ENCODE measurements at places on chromosomes 2 and 18.
A peak's percentile ranks its signal among the peaks of the same experiment; 100 is the strongest.

DNA sequence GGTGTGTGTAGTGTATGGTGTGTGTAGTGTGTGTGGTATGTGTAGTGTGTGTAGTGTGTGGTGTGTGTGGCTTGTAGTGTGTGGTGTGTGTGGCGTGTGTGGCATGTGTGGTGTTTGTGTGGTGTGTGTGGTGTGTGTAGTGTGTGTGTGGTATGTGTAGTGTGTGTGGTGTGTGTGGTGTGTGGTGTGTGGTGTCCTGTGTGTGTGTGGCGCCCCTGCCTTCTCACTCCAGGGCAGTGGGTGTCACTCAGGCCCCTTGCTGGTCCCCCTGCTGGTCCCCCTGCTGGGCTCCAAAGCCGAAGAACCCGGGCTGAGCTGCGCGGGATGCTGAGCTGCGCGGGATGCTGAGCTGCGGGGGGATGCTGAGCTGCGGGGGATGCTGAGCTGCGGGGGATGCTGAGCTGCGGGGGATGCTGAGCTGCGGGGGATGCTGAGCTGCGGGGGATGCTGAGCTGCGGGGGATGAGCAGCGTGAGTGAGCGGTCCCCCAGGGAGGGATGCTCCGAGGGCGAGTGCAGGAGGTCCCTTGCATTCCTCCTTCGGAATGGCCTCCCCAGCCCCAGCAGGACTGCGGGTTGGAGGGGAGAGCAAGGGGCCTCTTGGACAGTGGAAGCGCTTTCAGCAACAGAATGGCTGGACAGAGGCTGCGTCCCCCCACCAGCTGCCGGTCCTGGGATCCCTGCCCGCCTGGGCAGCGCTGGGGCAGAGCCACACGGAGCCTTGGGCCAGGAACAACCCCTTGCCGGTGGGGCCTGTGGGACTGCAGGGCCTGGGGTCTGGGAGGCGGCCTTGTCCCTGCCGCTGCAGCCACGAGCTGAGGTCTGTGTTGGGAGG is 3.4 kb upstream of the RTP5 start:
- no peak for DNase-seq

DNA sequence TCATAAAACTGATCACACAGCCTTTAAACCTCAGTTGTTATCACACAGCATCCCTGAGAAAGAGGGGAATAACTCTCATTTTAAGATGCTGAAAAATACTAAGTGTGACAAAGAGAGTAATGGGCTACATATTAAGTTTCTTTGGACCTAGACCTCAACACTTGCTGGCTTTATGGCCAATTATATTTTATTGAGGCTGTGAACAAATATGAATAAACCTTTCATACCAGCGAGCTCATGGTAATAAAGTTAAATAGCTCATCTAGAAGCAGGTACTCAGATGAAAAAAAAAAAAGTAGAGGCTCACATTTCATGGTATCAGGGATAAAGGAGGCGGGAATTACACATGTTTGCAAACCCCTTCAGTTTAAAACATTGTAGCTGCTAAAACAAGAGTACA is 75.7 kb downstream of the DOCK10 start:
- no peak for DNase-seq

GRCh38 chr2:174965992-174966744 is 39.0 kb downstream of the CHN1 start:
- DNase-seq: no peak

DNA sequence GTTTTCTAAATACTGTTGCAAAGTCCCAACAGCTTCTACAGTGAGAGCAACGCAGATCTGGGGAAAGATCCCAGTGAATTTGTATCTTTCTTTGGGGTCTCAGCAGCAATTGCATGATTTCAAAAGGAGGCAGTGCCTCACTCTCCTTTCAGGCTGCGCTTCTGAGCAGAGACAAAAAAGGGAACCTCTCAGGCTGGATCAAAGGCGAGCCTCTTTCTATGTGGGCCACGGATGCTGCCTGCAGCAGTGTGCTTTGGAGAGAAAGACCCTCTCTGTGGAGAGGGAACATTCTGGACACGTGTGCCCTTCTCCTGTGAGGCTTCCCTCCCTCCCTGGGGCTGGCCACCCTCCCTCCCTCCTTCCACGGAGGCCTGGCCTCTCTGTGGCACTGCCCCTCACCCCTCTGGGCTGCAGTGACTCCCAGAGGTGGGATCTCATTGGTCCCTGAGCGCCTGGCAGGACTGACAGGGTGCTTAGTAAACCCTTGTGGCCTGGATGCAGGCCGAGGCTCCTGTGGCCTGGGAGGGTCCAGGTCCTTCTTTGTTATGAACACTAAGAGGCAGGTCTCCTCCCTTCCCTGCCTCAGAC is 21.6 kb upstream of the PDIA6 start:
- no peak for DNase-seq

DNA sequence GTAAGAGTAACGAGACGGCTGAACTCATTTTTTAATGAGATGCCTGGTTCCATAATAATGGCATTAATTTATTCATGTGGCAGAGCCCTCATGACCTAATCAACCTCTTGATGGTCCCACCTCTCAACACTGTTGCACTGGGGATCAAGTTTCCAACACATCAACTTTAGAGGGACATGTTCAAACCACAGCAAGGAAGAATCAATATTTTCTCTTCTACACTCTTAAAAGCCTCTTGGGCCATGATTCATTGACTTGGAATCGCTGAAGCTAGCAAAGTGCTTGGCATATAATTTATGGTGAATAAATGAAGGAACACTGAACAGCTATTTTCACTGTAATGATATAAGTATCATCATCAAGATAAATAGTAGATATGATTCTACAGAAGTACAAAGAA is 333.0 kb downstream of the TNS1 start:
- DNase-seq: no peak

DNA sequence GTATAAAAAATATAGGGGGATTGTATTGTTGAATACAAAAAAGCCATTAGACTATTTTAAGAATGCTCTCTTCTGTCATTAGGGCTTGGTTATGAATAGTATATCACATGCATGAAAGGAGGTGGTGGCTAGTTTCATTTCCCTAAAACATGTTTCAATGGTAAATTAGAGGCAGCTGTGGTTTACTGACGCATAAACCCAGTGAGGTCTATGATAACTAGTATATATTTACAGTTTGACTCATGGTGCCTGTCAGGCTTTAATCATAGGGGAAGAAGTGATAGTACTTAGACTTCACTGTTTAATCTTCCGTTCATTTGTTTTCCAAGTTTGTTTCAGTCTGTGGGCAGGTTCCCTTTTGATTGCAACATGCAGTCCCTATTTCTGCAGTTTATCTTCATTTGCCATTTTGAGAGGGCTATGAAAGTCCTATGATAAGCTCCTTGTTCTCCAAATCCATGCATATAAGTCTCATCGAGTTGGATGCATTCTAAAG is 55.1 kb upstream of the MAP4K3 start:
- DNase-seq: no peak

GRCh38 chr18:57970356-57971095 is 73.5 kb upstream of the NEDD4L start:
- no peak for DNase-seq

DNA sequence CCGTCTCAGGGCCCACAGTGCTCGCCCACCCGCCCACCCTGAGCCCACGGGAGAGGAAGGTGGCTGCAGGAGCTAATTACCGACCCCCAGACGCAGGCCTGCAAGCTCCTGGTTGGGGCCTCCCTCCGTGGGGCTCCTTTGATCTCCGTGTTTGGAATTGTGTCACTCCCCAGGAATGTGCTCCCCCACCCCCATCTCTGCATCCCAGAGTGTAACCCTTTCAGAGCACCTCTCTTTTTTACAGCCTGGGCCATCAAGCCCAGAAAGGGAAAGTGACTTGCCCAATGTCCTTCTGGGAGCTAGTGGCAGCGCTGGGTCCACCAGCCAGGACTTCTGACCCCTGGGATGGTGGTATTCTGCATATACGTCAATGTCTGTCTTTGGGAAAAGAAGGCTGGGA is 335.1 kb downstream of the CYRIA start:
- no peak for DNase-seq

- DNase-seq: no peak
Measured at GRCh38 chr2:120902592-120902991, 166.9 kb downstream of the GLI2 start.

- no peak for DNase-seq
Measured at GRCh38 chr2:12624905-12625598, 91.7 kb upstream of the TRIB2 start.

GRCh38 chr2:41000374-41000773 is 548.5 kb upstream of the SLC8A1 start:
- no peak for DNase-seq

GRCh38 chr2:85958731-85959130 is 69.9 kb upstream of the ST3GAL5 start:
- no peak for DNase-seq

DNA sequence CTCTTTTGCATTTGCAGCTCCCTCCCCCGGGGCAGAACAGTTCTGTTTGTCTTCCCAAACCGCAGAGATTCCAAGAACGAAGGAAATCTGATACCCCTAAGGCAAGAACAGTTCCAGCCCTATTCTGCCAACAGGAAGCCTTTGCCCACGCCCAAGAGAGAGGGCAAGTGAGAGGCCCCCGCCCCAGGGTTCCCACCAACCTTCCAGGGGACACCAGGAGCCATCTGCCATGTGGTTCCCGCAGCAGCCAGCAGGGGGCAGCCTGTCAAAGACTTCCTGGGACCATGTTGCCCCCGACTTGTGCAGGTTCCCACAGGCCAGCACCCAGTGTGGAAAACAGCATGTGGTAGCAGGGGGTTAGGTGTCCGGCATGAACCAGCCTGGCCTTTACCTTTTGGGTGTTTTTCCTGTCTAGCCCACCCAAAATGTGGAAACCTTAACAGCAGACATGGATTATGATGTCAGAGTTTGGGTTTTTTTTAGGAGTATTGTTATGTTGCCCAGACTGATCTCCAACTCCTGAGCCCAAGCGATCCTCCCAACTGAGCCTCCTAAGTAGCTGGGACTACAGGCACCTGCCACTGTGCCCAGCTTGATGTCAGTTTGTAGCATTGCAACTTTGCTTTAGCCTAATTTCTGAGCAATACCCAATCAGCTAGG is 21.7 kb upstream of the EFHD1 start:
- peak; percentile 48 for DNase-seq
